ENCODE measurements at places on chromosomes 12 and 14.

DNA sequence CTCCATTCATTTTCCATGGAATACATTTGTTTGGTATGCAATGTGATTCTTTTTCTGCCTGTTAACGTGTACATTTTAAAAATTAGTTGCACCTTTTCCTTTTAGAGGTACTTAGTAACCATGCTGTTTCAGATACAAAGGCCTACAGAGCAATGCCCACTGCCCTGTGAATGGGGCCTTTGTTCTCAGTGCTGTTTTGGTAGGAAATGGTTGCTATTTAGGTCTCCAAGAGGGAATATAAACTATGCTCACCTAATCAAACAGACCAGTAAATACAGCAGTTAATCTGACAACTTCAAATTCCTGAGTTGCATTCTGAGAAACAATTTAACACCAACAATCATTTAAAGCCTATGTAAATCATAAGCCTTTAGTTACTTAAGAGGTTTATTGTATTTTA is 188.7 kb downstream of the BCAT1 start:
- no peak for DNase-seq

- DNase-seq = no peak
Measured at GRCh38 chr12:128918481-128919260, 65.4 kb downstream of the GLT1D1 start.

GRCh38 chr12:75457191-75457590 is 23.4 kb upstream of the GLIPR1 start:
- DNase-seq = no peak

GRCh38 chr12:72214163-72214562 is 58.0 kb upstream of the TRHDE start:
- DNase-seq = no peak

- DNase-seq = no peak
Measured at GRCh38 chr12:106498056-106498455, 84.7 kb upstream of the RFX4 start.

GRCh38 chr14:72903716-72904115 is 9.8 kb upstream of the DPF3 start:
- DNase-seq = no peak

GRCh38 chr14:75223664-75224154 is 47.3 kb upstream of the TMED10 start:
- no peak for DNase-seq

GRCh38 chr12:68480526-68480925 is 130.2 kb upstream of the RAP1B start:
- no peak for DNase-seq

DNA sequence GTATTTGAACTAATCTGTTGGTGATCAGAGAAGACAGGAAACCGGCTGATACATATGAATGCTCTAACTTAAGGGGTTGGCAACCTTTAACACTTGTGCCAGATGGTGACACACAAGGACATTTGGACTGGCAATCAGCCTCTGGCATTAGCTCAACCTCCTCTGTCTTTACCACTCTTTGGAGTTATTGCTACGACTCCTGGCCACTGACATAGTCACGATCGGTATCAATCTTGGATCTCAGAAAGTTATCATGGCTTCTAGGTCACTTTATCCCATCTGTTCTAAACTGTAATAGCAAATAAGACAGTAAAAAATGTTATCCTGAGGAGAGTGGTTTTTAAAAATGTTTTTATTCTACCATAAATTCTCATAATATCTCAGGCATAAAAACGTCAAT is 575.2 kb upstream of the MDGA2 start:
- DNase-seq = no peak
